Activated T-helper 17 cell treated with anti-CD3 and anti-CD28 coated beads, Interleukin-2, amount 50 U/mL, for 72 hours (primary cell): ENCODE measurements at places on chromosomes 6 and 20. TPM values are rescaled to one million over a fixed set of nuclear protein-coding genes. Genes with fewer than 3 reads are reported as not detected.

DNA sequence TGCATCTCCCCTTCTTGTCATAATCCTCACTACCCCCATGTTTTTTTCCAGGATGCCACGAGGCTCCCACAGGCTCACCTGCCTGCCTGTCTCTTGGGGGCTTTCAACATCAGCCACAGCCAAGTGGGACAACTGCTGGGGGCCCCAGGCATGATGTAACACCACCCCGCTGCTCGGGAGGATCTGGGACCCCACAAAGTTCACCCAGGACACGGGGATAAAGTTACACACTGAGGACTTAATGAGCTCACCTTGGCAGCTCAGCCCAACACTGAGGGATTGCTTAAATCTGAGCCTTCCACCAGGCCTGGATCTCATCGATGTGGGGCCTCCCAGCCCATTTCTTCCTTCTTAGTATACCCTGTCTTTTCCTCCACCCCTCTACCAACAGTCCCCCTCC is 56.4 kb upstream of the NNAT start:
- no peak for ATAC-seq

DNA sequence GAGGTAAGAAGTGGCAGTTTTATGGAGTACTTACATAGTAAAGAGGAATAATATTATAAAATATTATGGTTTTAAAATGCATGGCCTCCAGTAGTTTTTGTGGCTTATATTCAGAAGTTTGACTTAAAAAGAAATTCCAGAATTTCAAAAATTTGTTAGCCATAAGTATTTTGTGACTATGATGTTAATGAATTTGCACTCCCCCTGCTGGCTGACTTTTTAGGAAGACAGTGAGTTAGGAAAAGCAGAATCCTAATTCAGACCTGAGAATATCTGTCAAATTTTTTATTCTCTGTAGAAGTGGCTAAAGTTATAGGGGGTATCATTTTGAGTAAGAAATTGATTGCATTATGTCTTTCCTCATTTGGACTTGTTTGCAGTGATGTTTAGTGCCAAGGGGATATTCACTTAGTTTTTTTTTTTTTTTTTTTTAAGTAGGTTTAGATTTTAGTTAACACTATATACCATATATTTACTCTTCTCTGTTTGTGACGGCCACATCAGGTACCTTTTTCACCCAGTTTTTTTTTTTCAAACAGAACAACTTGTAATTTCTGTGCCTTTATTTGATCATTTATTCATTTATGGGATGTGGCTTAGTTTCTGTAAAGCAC is 40.8 kb downstream of the ZFAND3 start:
- ATAC-seq, result no peak

- ATAC-seq, result no peak
Measured at GRCh38 chr6:161353208-161353613, 79.3 kb upstream of the AGPAT4 start.

- no peak for ATAC-seq
Measured at GRCh38 chr6:52513464-52513863, 63.4 kb downstream of the TRAM2 start.

DNA sequence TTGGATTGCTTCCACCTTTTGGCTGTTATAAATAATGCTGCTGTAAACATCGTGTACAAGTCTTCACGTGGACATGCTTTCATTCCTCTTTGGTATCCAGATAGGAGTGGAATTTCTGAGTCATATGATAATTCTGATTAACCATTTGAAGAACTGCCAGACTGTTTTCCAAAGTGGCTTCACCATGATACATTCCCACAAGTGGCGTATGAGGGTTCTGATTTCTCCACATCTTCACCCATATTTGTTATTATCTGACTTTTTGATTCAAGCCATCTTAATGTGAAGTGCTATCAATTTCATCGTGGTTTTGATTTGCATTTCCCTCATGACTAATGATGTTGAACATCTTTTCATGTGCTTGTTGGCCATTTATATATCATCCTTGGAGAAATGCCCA is 2.9 kb upstream of the SNRPB start:
- ATAC-seq, result no peak

- ATAC-seq, result no peak
Measured at GRCh38 chr6:72905705-72906478, 284.0 kb downstream of the KCNQ5 start.

DNA sequence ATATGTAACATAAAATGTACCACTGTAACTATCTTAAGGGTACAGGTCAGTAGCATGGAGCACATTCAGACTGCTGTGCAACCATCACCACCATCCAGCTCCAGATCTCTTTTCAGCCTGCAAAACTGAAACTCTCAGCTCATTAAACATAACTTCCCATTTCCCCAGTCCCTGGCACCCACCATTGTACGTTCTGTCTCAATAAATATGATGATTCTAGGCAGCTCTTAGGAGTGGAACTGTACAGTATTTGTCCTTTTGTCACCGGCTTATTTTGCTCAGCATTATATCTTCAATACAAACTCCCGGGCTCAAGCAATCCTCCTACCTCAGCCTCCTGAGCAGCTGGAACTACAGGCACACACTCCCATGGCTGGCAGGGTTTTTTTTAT is 1.5 kb downstream of the ZC3H12D start:
- no peak for ATAC-seq

GRCh38 chr6:44002593-44003344 is 124.5 kb downstream of the MRPL14 start:
- ATAC-seq, result peak; percentile 71

The ASIP gene
- not detected for total RNA-seq

The RBM12 gene
- 106 TPM for total RNA-seq

DNA sequence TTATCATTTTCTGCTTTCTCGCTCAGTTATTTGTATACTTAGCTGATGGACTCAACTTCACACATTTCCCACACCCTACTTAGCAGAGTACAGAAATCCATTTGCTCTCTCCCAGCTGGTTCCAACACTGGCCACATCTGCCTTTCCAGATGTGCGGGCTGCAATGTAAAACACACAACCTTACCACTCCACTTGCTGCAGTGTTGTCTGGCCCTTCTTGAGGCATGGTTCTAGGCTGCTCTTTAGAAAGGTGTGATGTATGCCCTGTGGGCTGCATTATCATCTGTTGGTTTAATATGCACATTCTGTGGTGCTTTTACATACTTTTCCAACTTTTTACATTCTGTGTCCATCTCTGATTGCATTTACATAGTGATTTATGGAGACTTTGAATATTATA is 56.5 kb downstream of the TRAF3IP2 start:
- ATAC-seq, result no peak

- ATAC-seq, result no peak
Measured at GRCh38 chr6:147106759-147107401, 97.3 kb upstream of the STXBP5 start.

- no peak for ATAC-seq
Measured at GRCh38 chr6:160138839-160139419, 17.3 kb downstream of the SLC22A1 start.

DNA sequence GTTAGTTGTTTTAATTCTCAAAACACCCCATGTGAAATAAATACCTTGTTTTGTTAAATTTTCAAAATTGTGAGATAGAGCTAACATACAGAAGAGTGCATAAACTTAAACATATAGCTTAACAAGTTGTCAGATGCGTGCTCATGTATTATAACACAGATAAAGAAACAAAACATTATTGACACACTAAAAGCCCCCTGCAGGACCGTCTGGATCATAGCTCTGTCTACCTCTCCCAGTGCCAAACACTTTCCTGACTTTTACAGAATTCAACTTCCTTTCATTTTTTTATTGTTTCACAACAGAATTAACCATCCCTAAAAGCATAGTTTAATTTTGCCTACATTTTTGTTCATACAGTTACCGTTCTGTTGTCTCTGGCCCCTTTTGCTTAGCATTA is 17.8 kb upstream of the FRK start:
- no peak for ATAC-seq

- ATAC-seq, result peak; percentile 38
Measured at GRCh38 chr20:51368461-51369211, 173.9 kb downstream of the NFATC2 start.

- ATAC-seq, result peak; percentile 10
Measured at GRCh38 chr20:32019156-32019510, 8.9 kb downstream of the CCM2L start.

GRCh38 chr6:11329726-11330412 is 97.4 kb upstream of the NEDD9 start:
- peak; percentile 57 for ATAC-seq

- ATAC-seq, result no peak
Measured at GRCh38 chr6:15264902-15265761, 19.3 kb downstream of the JARID2 start.

- peak; percentile 57 for ATAC-seq
Measured at GRCh38 chr6:85594197-85594930, 706 bp upstream of the SNX14 start.

- no peak for ATAC-seq
Measured at GRCh38 chr20:63814891-63815614, 16.0 kb downstream of the ZBTB46 start.

DNA sequence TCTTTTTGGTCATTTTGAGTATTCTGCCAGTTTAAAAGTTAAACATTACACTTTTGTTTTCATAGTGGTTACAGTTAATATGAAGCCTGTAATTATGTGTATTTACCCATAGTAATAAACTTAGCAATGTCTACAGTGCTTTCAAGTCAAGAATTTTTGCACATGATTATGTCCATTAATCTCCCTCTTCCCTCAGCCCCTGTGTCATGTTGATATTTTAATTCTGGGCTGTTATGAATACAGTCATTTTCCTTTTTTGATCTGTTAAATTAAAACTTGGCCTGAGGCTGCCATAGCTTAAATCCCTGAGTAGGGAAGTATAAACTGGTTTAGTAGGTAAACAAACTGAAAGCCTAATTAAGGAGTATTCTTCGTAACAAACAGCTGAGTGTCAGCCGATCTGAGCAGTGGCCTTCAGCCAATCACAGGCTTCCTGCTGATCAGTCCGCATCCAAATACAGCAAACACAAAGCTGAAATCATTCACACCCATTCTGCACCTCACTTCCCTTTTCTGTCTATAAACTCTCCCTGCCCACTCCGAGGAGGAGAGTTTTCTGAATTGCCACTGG is 9.5 kb upstream of the SFT2D1 start:
- ATAC-seq, result no peak

- ATAC-seq, result peak; percentile 86
Measured at GRCh38 chr20:38833154-38833856, 27.8 kb downstream of the PPP1R16B start.
